EL (cell line): ENCODE measurements at places on chromosomes 5 and 9.

- no peak for DNase-seq
Measured at GRCh38 chr5:155299386-155300005, 285.9 kb downstream of the KIF4B start.

- no peak for DNase-seq
Measured at GRCh38 chr9:120351106-120351505, 228.9 kb downstream of the CDK5RAP2 start.

DNA sequence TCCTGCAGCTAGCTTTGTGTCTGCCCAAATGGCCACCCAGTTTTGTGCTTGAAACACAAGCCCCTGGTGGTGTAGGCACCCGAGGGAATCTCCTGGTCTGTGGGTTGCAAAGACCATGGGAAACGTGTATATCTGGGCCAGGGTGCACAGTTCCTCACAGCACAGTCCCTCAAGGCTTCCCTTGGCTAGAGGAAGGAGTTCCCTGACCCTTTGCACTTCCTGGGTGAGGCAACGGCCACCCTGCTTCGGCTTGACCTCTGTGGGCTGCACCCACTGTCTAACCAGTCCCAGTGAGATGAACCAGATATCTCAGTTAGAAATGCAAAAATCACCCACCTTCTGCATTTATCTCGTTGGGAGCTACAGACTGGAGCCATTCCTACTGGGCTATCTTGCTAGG is 865.0 kb upstream of the ACO1 start:
- no peak for DNase-seq

- DNase-seq = no peak
Measured at GRCh38 chr5:177185993-177186392, 52.4 kb downstream of the NSD1 start.

GRCh38 chr5:39209924-39210323 is 9.4 kb downstream of the FYB1 start:
- no peak for DNase-seq

- no peak for DNase-seq
Measured at GRCh38 chr9:127047971-127048370, 74.5 kb downstream of the ANGPTL2 start.

DNA sequence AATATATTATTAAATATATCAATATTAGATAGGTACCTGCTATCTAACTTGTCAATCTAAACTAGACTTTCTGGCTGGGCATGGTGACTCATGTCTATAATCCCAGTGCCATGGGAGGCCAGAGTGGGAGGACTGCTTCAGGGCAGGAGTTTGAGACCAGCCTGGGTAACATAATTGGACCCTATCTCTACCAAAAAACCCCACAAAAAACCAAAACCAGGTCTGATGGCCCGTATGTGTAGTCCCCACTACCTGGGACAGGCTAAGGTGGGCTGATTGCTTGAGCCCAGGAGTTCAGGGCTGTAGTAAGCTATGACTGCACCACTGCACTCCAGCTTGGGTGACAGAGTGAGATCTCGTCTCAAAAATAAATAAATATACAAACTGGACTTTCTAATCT is 55.0 kb downstream of the PJA2 start:
- DNase-seq = no peak

- DNase-seq = no peak
Measured at GRCh38 chr9:79798450-79798849, 226.7 kb downstream of the TLE4 start.

- no peak for DNase-seq
Measured at GRCh38 chr5:114948363-114948762, 221.3 kb downstream of the TRIM36 start.

- no peak for DNase-seq
Measured at GRCh38 chr9:8457816-8458215, 658.2 kb upstream of the DMAC1 start.

- DNase-seq = no peak
Measured at GRCh38 chr5:29197631-29198454, 1995.6 kb upstream of the CDH6 start.

GRCh38 chr5:100790170-100790665 is 112.9 kb downstream of the ST8SIA4 start:
- DNase-seq = no peak

- no peak for DNase-seq
Measured at GRCh38 chr9:12425878-12426864, 267.0 kb upstream of the TYRP1 start.

DNA sequence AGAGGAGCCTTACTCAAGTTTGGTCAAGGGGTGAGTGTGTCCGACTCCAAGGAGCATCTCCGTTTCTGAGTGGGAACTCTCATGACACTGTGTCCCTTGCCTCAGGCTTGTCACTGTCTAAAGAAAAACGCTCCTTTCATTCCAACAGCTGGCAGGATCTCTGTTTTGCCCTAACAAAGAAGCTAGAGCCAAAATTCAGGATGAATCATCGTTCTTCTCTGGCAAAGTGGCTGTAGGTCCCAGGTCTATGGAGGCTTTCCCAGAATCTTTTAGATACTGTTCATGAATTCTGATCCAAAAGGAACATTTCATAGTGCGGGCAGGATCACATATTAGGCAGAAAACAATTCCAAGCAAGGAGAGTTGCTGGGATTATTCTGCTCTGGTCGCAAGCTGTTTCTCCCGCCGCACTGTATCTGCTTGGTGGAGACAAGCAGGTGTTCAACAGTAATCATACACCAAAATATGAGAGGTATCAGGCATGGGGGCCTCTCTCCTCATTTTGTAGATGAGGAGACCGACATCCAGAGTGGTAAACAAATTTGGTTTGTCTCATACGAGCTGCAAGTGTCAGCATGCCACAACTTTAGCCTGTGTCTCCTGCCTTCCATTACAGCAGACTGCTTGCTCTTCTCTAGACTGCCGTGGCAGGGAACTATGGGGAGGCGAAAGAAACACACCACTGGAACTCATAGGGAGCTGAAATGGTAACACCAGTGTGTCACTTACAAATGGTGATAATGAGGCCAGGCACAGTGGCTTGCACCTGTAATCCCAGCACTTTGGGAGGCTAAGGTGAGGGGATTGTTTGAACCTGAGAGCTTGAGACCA is 72.6 kb downstream of the ENTREP1 start:
- DNase-seq = peak; percentile 7

DNA sequence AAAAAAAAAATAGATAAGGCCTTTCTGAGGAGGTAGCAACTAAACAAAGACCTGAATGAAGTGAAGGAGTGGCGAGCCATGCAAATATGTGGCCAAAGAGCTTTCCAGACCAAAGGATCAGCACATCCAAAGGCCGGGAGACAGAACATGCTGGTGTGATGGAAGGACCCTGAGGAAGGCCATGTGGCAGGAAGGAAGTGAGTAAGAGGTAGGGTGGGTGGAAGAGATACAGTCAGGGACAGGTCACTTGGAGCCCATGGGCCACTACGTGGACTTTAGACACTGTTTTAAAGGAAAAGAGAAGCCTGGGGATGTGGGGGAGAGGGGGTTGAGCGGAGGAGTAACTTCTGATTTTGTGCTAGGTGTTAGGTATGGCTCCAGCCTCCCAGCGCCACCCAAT is 31.3 kb downstream of the SPRY4 start:
- DNase-seq = peak; percentile 62

DNA sequence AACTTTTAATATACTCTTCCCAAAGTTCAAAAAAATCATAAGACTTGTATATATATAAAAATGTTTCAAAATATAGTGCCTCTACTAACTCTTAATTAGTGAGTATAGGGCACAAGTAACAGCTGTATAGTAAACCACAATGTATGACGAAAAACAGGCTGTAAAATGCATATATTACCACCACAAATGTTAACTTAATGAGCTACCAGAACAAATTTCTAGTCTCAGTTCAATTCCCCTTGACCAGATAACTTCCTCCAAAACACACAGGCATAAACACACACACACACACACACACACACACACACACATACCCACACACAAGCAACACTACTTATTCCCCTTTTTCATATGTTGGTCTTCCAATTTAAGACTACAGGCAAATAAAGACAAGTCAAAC is 78.8 kb downstream of the FBXL17 start:
- no peak for DNase-seq

GRCh38 chr5:44845777-44846176 is 37.0 kb downstream of the MRPS30 start:
- no peak for DNase-seq

GRCh38 chr9:7316166-7316795 is 483.3 kb downstream of the DMAC1 start:
- no peak for DNase-seq

DNA sequence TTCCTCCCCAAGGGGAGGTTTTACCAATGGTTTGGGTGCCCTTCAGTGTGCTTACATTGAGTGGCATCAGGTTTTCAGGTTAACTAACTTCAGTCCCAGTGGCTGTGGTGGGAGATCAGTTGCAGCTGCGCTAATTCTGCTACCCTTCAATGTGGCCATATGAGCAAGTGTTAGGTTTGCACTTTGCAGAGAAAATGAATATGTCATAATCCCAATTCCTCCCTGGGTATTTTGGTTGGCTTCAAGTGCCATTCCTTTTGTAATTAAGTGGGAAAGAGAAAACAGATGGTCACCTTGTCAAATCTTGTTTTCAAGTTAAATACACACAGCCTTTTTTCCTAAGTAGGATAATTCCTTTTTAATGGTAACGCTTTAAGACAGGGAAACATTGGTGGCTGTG is 236.2 kb downstream of the TLE4 start:
- DNase-seq = no peak

GRCh38 chr5:71974622-71975021 is 132.7 kb upstream of the MAP1B start:
- DNase-seq = peak; percentile 5

DNA sequence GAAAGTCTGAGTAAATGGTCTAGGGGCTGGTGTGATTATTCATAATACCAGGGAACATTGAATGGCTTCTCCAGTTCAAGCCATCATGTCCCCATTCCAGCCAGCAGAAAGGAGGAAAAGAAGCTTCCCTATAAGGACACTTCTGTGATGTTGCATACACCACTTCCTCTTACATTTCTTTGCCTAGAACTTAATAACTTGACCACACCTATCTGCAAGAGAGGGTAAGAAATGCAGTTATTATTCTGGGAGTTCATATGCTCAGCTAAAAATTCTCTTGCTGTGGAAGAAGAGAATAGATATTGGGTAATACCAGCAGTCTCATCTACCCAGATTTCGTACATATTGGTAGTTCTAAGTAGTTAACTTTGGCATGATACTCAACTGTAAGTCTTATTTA is 166.1 kb downstream of the SLC28A3 start:
- DNase-seq = no peak

GRCh38 chr9:75152416-75152815 is 64.1 kb downstream of the OSTF1 start:
- DNase-seq = no peak

GRCh38 chr9:72290311-72290710 is 74.7 kb downstream of the ZFAND5 start:
- DNase-seq = no peak

GRCh38 chr5:131256507-131256823 is 7.4 kb upstream of the CDC42SE2 start:
- no peak for DNase-seq

- DNase-seq = no peak
Measured at GRCh38 chr9:131854334-131854733, 114.5 kb upstream of the RAPGEF1 start.

GRCh38 chr9:98374385-98375051 is 119.1 kb upstream of the TBC1D2 start:
- peak; percentile 90 for DNase-seq

DNA sequence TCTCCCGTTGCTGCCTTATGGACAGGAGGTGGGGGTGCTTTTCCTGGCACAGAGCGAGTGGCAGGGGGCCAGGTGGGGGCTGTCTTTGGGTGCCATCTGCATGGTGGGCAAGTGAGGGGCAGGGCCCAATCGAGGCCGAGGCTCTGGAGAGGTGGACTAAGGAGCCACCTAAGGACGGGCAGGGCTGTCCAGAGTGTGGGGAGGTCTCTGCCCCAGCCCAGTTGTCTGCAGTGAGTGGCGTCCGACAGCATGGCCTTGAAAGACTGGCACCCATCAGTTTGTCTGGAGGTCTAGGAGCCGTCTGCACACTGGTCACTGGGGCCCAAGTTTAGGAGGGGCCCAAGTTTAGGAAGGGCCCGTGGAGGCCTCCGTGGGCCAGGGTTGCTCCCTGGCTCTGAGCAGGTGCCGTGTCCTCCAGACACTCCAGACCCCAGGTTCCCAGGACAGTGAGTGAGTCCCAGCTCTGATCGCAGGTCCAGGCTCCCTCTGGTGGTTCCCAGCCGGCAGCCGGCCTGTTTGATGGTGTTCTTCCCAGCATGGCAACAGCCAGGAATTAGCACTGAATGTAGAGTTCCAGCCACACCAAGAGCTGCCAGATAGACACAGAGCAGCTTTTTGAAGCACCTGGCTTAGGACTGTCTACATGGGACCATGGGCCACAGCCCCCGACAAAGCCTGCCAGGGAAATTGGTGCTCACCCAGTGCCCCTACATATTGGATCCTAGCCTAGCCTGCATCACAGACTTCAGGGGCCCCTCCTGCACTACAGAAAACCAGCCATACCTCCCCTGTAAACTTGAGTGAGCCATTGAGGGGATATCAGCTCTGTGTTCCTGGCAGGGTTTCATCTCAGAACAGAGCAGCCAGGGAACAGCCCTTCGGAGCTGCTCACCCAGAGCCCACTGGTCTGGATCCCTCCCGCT is 120.9 kb downstream of the WNK2 start:
- peak; percentile 46 for DNase-seq

DNA sequence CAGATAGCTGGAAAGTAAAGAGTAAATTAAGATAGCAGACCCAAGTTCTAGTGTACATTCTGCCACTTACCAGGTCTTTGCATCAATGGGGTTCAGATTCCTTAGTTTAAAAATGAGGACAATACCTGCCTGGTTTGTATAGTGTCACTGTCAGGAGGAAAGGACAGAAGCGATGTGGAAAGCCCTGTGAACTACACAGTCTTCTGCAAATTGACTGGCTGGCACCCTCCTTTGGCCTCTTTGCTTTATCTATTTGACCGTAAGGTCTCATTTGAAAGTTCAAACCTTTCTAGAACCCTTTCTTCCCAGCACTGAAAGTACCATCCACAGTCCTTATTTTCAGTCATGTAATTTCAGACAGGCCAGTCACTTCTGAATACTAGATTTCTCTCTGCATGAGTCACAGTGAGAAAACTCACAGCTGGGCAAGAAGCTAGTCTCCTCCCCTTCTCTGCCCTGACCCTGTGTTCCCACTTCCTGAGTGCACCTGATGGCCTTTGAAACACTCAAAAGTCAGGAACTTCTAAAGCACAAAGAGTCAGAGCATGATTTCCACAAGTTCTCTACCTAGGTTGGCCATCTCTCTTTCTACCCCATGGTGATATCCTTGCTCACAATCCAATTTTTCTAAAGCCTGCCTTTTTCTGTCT is 91.3 kb upstream of the RASEF start:
- peak; percentile 37 for DNase-seq

- DNase-seq = no peak
Measured at GRCh38 chr5:154117050-154117449, 73.5 kb upstream of the GALNT10 start.

DNA sequence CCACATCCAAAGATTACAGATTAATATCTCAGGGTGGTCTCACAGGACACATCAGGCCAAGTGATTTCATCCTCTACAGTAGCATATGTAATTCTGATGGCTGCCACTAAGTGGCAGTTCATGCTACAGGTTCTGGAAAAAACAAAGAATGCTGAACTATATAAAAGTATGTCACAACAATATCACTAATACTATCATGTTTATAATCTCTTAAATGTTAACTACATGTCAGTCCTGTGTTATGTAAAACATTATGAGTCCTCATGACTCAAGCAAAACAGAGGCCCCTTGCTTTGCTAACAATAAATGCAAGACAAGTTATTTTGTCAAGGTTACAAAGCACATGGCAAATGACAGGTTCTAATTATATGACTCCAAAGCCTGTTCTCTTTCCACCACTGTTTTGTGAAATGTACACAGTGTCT is 233.2 kb downstream of the FBXL17 start:
- peak; percentile 18 for DNase-seq

- DNase-seq = peak; percentile 14
Measured at GRCh38 chr5:134177369-134178095, 782 bp upstream of the SKP1 start.

GRCh38 chr9:40884072-40884901 is 244.2 kb downstream of the FOXD4L6 start:
- DNase-seq = no peak
